ENCODE measurements at places on chromosomes 12 and 14. TPM values are rescaled to one million over a fixed set of nuclear protein-coding genes. Genes with fewer than 3 reads are reported as not detected.

DNA sequence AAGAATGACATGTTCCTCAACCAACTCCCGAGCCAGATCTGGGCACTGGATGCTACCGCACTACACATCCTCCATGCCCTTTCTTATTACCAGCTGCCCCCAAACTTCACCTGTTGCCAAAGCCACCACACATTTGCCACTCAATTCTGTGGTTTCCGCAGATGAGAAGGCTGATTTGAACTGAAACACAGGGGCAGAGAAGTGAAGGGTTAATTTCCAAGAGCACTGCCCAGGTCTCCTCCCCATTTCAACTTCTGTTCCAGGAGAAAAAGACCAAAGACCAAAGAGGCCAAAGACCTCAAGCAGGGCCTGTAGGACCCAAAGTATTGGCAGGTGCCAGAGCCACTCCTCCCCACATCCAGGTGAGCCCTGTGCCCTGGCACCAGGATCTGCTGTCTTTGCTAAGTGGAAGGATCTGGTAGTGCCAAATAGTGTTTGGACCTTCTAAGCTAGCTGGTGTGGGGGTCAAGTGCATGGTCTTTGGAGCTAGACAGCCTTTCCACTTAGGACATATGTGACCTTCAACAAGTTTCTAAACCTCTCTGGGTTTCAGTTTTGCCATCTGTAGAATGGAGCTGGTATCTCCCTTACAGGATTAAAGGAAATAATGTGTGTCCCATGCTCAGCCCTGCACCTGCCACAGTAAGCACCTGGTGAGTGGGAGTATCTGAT is 8.0 kb downstream of the DHRS1 start:
- no peaks in the 10 kb centered on the region for H3K27me3 ChIP-seq
- H3K4me1 ChIP-seq: no peaks in the 10 kb centered on the region
- H3K27ac ChIP-seq: no peak overlapping the region
- H3K4me3 ChIP-seq: no peak overlapping the region
- no peak for DNase-seq

- H3K27me3 ChIP-seq: no peaks in the 10 kb centered on the region
- H3K27ac ChIP-seq: no peak overlapping the region
- no peaks in the 10 kb centered on the region for H3K36me3 ChIP-seq
- no peak for DNase-seq
- H3K4me3 ChIP-seq: no peak overlapping the region
- no peaks in the 10 kb centered on the region for H3K4me1 ChIP-seq
Observed at GRCh38 chr14:68441542-68441941, 351.3 kb downstream of the ZFP36L1 start.

DNA sequence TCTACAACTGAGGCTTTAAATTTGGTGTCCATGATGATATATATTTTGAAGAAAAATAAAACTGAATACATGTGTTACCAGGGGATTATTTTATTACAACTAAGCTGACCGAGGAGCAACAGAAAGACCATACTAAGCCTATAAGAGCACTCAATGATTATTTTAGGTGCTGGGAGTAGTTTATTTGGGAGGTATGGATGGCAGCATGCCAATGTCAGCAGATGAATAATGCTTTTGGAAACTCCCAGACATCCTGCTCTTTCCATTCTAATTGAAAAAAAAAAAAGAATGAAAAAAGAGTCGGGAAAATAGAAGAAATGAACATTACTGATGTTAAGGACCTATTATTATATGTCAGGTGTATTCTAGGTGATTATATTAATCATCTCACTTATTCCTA is 441.2 kb downstream of the BTG1 start:
- no peak for DNase-seq
- no peaks in the 10 kb centered on the region for H3K36me3 ChIP-seq
- H3K27me3 ChIP-seq: no peaks in the 10 kb centered on the region
- no peaks in the 10 kb centered on the region for H3K4me1 ChIP-seq
- H3K4me3 ChIP-seq: no peak overlapping the region
- H3K27ac ChIP-seq: no peak overlapping the region

DNA sequence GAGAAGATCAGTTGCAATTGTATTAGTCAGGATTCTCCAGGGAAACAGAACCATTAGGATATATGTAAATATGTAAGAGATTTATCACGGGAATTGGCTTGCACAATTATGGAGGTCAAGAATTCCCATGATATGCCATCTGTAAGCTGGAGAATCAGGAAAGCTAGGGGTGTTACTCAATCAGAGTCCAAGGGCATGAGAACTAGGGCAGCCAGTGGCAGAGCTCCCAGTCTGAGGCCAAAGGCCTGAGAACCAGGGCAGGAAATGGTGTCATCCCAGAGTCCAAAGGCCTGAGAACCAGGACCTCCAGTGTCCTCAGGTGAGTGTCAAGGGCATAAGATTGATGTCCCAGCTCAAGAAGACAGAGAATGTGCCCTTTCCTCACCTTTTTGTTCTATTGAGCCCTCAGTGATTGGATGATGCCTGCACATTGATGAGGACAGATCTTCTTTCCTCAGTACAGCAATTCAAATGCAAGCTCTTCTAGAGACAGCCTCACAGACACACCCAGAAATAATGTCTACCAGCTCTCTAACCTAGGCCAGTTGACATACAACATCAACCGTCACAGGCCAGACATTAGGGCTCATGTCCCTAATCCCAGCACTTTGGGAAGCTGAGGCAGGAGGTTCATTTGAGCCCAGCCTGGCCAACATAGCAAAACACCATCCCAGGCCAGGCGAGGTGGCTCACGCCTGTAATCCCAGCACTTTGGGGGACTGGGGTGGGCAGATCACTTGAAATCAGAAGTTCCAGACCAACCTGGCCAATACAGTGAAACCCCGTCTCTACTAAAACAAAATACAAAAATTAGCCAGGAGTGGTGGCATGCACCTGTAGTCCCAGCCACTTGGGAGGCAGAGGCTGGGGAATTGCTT is 34.9 kb upstream of the ZNF740 start:
- H3K27ac ChIP-seq: no peak overlapping the region
- no peaks in the 10 kb centered on the region for H3K4me1 ChIP-seq
- no peak for DNase-seq
- H3K27me3 ChIP-seq: no peaks in the 10 kb centered on the region

- no peak overlapping the region for H3K4me3 ChIP-seq
- DNase-seq: no peak
- no peaks in the 10 kb centered on the region for H3K36me3 ChIP-seq
Observed at GRCh38 chr12:66775871-66776270, 97.0 kb upstream of the GRIP1 start.

DNA sequence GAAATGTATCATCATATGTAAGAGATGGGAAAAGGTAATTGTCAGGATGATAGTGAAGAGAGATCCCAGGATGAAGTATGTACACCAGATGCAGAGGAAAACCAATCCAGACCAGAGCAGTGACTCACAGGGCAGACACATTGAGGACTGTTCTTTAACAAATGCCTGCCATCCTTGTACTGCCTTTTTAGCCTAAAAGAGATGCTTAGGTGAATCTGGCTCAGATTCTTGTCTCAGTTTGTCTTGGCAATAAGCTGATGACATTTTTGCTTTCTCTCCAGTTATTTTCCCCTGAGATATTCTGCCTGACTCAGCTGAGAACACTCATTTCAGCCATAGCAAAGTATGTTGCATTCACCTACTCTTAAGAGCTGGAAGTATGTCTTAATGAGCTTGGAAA is 405.3 kb upstream of the USP15 start:
- no peak overlapping the region for H3K4me3 ChIP-seq
- H3K27me3 ChIP-seq: no peaks in the 10 kb centered on the region
- no peak overlapping the region for H3K27ac ChIP-seq
- no peaks in the 10 kb centered on the region for H3K36me3 ChIP-seq
- no peak for DNase-seq

DNA sequence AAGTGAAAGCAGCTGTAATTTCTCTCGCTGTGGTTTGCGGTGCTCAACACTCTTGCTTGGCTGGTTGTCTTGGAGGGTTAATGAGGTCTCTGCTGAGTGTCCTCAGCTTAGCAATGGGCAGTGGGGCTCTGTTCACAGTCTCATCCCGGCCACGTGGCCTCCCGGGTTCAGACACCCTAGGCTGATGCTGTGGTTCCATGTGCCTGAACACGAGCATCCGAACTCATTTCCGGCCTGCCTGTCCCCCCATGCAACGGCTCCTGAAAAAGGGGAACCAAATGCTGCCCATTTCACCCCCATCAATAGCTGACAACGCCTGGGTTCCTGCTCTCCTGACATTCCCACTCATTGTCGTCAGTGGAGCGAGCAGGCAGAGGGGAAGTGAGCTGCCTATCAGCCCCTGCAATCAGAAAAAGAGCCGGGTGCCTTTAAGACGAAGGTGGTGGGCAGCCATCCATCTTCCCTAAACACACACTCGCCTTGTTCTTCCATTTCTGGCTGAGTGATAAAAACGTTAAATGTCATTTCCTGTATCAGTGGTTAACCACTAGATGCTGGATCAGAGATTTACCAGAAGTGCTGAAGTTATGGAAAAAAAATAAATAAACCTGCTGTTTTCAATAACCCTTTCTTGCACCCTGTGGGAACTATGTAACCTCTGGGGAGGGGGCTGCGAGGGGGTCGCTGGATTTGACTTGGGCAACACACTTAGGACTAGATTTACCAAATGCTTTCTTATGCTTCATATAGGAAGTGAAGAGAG is 60.3 kb upstream of the BCL2L14 start:
- peaks cover 4% of the 10 kb centered on the region for H3K36me3 ChIP-seq
- no peak overlapping the region for H3K27ac ChIP-seq
- no peak for DNase-seq
- H3K4me3 ChIP-seq: no peak overlapping the region
- peaks cover 16% of the 10 kb centered on the region for H3K4me1 ChIP-seq
- H3K27me3 ChIP-seq: no peaks in the 10 kb centered on the region

GRCh38 chr12:43057566-43057965 is 468.0 kb upstream of the PRICKLE1 start:
- no peak for DNase-seq
- H3K4me3 ChIP-seq: no peak overlapping the region
- H3K4me1 ChIP-seq: no peaks in the 10 kb centered on the region
- H3K27me3 ChIP-seq: no peaks in the 10 kb centered on the region
- H3K36me3 ChIP-seq: no peaks in the 10 kb centered on the region

The IFI27 gene
- total RNA-seq: 1.7 TPM

Data from H9 (cell line).